ENCODE measurements at places on chromosomes 1 and 21.

- no peak for DNase-seq
Measured at GRCh38 chr1:214880956-214881355, 201.6 kb upstream of the KCNK2 start.

GRCh38 chr1:7263021-7263960, 478.0 kb downstream of the CAMTA1 start:
- no peak for DNase-seq

- no peak for DNase-seq
Measured at GRCh38 chr21:42012763-42013329, 2.7 kb upstream of the ZBTB21 start.

DNA sequence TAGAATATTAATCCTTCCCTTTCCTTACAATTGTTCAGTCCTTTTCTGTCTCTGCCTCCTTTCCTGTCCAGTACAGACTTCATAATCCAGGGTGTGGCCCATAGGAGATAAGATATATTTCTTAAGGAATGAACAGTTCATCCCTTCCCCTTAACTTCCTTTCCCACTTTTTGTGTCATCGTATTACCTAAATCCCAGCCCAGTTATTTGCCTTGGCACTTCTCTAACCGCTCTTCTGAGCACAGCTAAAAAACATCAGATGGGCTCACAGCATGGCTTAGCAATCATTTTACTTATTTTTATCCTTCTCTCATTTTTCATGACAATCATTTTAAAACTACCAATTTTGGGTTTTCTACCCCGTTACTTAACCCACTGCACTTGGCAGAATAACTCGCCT, 39.6 kb downstream of the F3 start:
- no peak for DNase-seq

- no peak for DNase-seq
Measured at GRCh38 chr1:201870397-201870796, 18.3 kb upstream of the SHISA4 start.

GRCh38 chr1:9164532-9164900, 35.6 kb upstream of the GPR157 start:
- no peak for DNase-seq

- no peak for DNase-seq
Measured at GRCh38 chr1:37922767-37923550, 23.9 kb downstream of the INPP5B start.

- DNase-seq: no peak
Measured at GRCh38 chr1:184615301-184615700, 139.4 kb downstream of the EDEM3 start.

DNA sequence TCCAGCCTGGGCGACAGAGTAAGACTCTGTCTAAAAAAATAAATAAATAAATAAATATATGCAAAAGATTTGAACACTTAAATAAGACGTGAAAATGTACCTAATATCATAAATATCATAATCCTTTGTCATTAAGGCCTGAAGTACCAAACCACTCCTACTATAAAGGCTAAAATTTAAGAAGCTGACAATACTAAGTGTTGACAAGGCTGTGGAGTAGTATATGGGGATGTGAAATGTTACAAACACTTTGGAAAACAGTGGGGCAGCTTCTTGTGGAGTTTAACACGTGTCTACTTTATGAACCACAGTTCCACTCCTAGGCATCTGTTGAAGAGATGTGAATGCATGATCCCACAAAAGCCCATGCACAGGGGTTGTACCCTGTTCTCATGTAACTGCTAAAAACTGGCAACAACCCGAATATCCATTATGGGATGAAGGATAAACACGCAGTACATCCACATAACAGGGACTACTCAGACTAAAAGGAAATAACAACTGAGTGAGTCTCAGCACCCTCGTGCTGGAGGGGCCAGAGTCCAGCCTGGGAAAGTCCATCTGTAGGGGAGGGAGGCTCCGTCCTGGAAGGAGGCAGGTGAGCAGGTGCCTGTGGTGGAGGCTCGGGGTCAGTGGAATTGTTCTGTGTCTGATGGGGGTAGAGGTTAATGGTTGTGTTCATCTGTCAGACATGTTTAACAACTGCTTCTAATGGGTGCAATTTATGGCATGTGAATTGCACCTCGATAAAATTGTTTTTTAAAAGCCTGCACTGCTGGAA, 6.7 kb upstream of the SLC19A1 start:
- DNase-seq: no peak

GRCh38 chr1:9182784-9183257, 51.8 kb upstream of the H6PD start:
- DNase-seq: no peak

DNA sequence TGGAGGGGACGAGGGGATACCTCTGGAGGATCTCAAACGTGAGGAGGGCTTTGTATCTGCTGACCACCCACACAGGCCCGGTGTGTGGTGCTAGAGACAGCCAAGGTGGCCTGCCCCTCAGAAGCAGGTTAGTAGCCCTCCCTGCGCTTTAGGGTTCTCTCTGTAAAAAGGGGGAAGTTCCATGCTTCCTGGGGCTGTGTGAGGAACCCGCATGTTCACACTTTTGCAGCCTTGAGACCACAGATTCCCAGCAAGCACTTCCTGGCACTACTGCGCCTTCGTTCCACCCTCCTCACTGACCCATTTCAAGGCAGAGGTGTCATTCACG, 7.9 kb upstream of the GUCA2B start:
- DNase-seq: no peak
